ENCODE measurements at places on chromosomes 16 and 17. TPM values are rescaled to one million over a fixed set of nuclear protein-coding genes. Genes with fewer than 3 reads are reported as not detected.

- no peak for DNase-seq
These were observed 439.2 kb upstream of the SOX9 start for GRCh38 chr17:71681427-71682173.

- no peak for DNase-seq
These were observed 8.7 kb upstream of the ZNF469 start for GRCh38 chr16:88373927-88374492.

DNA sequence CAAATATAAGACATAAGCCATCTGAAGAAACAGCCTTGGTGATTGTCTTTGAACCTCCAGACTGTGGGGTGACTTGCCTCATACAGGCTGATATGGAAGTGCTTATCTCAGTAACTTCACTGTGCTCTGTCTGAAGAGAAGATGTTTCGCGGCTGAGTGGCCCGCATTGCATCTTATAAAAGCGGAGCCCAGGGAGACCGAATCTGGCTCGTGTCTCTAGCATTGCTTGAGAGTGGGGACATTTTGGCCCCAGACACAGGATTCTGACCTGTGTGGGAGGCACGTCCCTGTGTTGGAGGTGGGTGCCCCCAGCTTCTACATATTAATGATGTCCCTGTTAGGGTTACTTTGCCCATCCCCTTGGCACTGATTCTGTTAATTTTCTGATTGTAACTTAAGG, 66.4 kb downstream of the METRNL start:
- DNase-seq = no peak

- no peak for DNase-seq
These were observed 15.7 kb downstream of the FAM117A start for GRCh38 chr17:49748223-49748622.

GRCh38 chr16:79439901-79440300, 160.6 kb downstream of the MAF start:
- DNase-seq = no peak

The KRTAP4-3 gene
- not detected for total RNA-seq

All from Panc1 (cell line).